ENCODE measurements at places on chromosomes 6 and 20.
A peak's percentile ranks its signal among the peaks of the same experiment; 100 is the strongest.

GRCh38 chr20:1802385-1803060, 92.7 kb upstream of the SIRPA start:
- DNase-seq = peak; percentile 35

GRCh38 chr20:45970646-45971424, 1.2 kb downstream of the ZNF335 start:
- DNase-seq = no peak

- no peak for DNase-seq
These were observed 35.7 kb downstream of the HBS1L start for GRCh38 chr6:135018941-135019340.

- DNase-seq = no peak
These were observed 13.2 kb upstream of the KIF25 start for GRCh38 chr6:167984144-167984719.

- no peak for DNase-seq
These were observed 6.1 kb downstream of the UBE2J1 start for GRCh38 chr6:89346433-89346832.
